Activated T-cell treated with anti-CD3 and anti-CD28 coated beads for 1 hour (primary cell): ENCODE measurements at places on chromosomes 3 and 15.

GRCh38 chr15:75454471-75455378 is 3.2 kb upstream of the SIN3A start:
- peak; percentile 72 for DNase-seq

DNA sequence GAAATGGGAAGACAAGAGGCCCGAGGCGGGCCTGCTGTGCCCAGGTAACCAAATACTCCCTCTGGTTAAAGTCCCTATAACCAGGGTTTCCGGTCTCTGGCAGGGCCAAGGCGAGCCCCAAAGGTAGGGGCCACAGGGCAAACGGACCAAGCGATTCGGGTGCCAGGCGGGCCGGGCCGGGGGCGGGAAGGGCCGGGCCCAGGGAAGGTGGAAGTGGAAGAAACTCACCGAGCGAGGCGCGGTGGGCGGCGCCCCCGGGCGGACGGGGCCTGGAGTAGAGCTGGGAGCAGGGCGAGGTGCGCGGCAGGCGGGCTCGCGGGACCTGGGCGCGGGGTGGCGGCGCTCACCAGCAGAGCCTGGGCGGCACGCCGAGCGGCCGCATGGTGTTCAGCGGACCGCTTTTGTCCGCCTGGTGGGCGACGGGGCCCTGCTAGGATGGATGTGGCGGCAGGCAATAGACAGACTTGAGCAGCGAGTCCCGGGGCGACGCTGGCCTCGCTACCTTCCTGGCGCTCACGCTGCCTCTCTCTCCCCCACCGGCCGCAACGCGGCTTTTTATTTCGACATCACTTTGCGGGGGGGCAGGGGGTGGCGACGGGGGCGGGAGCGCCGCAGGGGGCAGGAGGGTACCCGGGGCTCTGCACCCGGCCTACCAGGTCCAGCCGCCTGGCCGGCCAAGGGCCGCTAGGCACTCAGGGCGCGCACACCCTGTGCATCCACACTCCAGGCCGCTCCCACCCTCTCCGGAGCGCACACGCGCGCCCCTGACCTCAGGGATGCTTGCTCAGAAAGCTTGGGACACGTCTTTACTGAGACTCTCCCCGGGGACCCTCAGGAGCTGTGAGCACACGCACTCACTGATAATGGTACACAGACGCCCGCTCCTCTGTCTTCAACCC is at the start of gene GATA2:
Gene GATA2 (minus strand): TSS at position 531 of the 899 bp plus-strand sequence. CDS start 6,170 bp downstream, outside the sequence.
- DNase-seq: no peak

DNA sequence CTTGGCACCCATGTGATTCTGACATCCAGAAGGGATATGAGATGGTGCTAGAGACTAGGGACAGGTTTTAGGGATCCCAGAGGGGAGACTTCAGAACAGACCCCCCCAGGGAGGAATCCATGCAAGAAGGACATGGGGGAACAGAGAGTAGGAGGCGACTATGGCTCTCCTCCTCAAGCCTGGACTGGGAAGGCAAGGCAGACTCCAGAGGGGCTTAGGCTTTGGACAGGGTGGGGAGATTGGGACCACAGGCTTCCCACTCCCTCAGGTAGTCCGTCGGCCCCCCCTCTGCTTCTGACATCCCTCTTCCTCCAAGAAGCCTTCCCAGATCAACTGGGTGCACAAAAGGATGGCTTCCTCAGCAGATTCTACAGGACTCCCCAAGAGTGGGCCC is 3.0 kb upstream of the VIPR1 start:
- DNase-seq: no peak

- DNase-seq: no peak
Observed at GRCh38 chr15:22811640-22812039, 25.2 kb downstream of the NIPA1 start.

DNA sequence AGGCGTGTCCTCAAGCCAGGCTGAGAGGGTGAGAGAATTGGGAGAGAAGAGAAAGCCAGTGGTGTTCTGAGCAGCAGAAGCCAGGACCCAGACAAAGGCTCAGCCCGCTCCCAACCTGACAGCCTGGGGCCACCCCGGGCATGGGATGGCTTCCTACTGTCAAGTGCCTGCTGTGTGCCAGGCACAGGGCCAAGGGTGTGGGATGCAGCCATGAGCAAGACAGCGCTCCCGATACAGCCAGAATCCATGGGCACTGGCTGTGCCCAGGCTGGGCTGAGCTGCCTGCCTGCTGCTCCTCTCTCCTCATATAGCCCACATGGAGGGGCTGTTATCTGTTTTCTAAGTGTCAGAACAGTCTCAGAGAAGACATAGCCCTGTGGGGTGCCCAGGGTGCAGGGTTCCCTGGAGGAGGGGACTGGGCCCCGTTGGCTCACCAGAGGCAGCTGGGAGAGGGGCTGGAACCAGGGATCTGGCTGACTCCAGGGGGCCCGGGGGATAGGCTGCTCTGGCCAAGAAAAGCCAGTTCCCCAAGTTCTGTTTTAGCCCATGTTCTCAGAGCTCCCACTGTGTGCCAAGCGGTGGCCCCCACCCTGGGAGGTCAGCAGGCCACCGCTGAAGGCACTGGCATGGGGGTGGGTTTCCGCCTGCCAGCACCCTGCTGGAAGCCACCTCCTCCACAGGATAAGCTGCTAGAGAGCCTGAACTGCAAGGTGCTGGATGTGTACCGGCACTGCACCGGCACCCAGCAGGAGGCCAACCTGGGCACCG is 39.0 kb downstream of the CFAP100 start:
- no peak for DNase-seq

DNA sequence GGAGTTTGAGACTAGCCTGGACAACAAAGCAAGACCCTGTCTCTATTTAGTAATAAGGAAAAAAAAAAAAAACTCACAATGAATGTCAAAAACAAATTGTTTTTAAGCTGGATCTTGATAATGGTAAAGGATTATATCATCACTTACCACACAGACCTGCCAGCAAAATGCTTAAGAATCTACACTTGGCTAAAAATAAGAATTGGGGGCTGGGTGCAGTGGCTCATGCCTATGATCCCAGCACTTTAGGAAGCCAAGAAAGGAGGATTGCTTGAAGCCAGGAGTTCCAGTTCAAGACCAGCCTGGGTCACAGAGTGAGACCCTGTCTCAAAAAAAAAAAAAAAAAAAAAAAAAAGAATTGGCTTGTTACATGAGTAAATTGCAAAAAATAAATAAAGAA is 31.0 kb downstream of the ACAP2 start:
- no peak for DNase-seq

GRCh38 chr15:42584031-42584765 is 8.8 kb downstream of the STARD9 start:
- no peak for DNase-seq

DNA sequence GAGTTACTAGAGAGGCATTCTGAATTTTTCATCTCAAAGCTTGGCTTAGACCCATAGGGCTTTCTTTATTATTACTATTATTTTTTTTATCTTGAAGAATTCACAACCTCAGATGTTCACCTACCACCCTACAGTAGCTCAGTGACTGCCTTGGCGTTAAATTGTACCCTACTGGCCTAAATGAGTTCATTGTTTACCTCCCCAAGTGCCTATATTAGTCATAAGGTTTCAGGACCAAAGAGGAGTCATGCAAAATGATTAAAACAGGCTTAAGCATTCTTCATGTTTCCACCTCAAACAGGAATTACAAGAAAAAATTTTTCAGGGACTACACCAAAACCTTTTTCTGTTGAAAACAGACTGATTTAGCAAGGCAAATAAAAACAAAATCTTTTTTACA is 751.5 kb downstream of the SQOR start:
- no peak for DNase-seq

GRCh38 chr15:47301481-47301880 is 415.8 kb upstream of the SEMA6D start:
- DNase-seq: no peak

DNA sequence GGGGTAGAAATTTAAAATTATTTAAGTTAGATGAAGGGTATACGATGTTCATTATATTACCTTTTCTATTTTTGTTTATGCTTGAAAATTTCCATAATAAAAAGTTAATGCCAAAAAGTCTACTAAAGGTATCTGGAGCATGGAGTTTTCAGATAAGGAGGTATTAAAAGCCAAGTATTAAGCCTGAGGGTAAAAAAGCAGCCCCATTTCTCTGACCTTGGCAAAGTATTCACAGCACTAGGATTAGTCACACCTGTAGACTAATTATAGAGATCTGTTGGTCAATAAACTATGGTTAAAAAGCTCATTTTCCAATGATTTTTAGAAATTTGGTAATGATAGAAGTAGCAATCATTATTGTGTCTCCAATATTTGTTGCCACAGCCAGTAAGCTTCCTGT is 23.1 kb downstream of the XRN1 start:
- no peak for DNase-seq

DNA sequence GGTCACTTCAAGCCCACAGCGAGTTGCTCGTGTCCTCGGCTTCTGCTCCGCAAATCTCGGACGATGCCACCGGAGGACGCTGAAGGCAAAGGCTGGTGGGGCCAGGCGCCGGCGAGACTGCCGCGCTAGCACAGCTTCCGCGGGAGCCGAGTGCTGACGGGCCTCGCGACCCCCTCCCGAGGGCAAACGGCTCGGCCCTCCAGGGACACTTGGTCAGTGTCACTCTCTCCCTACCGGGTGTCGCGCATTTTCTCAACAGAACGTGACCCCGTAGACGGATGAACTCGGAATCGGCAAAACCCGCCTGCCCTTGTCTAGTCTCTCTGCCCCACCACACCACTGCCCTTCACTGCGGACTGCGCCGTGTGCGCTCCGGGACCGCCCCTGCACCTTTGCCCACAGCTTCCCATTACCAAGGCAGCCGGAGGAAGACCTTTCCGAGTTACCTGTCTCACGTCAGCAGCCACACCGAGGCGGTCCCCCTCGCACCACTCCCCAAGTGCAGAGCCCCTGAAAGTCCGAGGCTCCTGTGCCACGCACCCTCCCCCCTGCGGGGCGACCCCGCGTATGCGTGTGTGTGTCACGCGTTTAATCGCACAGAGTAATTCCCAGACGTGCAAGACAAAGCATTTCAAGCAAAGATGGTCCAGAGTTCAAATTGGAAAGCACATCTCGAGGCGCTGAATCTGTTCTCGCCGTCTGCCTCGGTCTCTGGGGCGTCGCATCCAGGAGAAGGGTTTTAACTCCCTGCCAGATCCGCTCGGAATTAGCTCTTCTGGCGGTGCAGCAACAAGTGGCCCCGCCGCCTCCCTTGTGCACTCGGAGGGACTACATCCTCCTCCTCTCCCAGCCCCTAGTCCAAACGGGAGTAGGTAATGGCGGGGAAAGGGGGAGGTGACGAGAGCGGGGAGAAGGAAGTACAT is 245.0 kb upstream of the TOPAZ1 start:
- no peak for DNase-seq

DNA sequence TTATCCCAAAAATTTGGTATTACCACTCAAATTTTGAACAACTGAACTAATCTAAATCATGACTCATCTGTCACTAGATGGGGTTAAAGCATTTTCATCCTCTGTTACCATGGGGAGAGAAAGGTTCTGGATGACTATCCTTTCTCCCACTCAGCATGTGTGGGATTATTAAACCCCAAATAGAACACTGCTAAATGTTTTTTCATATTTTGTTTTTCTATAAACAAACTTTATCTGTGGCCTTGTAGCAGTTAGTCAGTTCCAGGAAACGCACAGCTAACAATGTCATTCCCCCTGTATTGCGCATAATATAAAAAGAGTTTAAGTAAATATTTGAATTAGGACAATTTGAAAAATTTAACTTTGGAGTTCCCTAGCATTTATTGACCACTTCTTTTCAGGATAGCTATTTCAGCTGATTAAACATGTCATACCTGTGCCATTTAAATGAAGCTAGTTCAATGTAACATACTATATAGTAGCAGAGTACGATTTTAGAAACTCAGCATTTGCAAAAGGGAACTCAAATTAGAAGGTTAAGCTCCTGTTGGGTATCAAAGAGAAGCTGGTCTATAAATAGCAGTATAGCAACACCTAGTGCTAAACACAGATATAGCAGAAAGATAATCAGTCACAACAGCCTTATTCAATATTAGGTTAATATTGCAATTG is 9.2 kb upstream of the TMEM212 start:
- no peak for DNase-seq

GRCh38 chr3:10804183-10804648 is 11.8 kb upstream of the SLC6A11 start:
- no peak for DNase-seq

GRCh38 chr3:141096164-141096563 is 45.0 kb downstream of the SPSB4 start:
- no peak for DNase-seq
